ENCODE measurements at places on chromosomes 6 and 20. TPM values are rescaled to one million over a fixed set of nuclear protein-coding genes. Genes with fewer than 3 reads are reported as not detected.

Gene TMC2
- not detected for total RNA-seq

Gene MTFR2
- 0.32 TPM for total RNA-seq

DNA sequence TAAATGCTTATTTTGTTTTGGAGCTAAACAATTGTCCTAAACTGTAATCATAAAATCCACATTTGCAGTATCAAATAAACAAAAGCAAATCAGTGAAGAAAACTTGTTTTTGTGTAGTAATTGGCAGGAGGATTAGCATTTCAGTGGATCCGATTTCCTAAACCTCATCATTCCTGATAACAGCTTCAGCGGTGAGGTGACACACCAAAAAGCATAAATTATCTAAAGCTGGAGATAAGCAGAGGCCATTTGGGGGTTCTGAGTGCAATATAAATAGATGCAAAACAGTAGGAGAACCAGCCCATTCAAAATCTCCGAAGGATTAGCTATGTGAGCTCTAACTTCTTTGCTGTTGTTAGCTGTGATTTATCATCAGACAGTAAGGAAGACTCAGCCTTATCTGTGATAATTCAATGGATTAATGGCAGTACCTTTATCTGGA, 235.8 kb downstream of the EPHA7 start:
- no peaks in the 10 kb centered on the region for H3K36me3 ChIP-seq
- no peak overlapping the region for H3K4me3 ChIP-seq
- H3K27me3 ChIP-seq, result no peaks in the 10 kb centered on the region

DNA sequence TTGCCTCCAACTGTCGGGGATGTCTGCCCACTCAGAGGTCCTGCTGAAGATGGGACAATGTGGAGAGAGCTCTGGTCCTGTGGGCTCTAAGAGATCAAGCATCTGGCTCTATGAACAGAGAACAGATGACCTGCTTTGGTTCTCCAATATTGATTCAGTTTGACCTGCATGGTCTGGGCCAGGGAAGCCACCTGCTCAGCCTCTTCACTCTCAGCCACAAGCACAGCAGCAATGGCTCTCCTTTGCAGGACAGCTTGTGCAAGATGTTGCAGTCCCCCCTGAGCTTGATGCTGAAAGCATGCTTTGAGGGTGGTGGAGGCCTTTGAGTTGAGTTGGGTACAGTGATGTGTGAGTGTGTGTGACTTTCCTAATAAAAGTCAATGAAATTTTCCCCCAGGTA, 18.6 kb upstream of the MCM3 start:
- H3K27me3 ChIP-seq, result no peaks in the 10 kb centered on the region
- no peaks in the 10 kb centered on the region for H3K4me1 ChIP-seq
- H3K27ac ChIP-seq, result no peak overlapping the region

Gene ADGRF1
- not detected for total RNA-seq

DNA sequence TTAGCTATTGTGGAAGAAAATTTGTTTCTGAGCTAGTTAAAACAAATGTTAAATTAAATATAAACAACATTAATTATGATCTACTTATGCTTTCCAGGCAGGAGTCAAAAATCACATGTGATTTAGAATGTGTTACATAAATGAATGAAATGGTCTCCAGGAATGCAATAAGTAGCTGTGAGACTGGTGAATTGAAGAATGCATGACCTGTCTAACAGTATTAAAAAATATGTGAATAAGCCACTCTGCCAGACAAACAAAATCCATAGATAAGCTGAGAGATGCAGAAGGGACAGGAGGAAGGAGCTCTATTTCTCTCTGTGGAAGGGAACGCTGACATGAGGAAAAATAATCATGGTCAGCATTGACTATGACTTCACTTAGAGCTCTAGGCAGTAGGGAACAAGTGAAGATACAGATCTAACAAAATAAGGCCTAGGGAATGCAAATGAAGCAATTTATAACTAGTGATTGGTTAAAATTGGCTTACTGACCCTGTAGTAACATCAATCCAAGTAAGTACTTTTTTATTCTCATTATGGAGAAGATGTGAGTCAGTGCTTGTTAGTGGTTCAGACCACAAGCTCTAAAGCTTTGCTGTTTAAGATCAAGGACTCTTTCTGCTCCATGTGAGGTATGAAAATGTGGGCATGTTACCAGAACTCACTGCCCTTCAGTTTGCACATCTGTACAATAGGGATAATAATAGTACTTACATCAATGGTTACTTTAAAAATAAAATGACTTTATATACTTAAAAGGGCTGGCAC, 432.6 kb downstream of the MMUT start:
- H3K4me1 ChIP-seq, result no peaks in the 10 kb centered on the region
- no peak overlapping the region for H3K4me3 ChIP-seq
- no peaks in the 10 kb centered on the region for H3K27me3 ChIP-seq
- no peak for DNase-seq
- no peaks in the 10 kb centered on the region for H3K36me3 ChIP-seq
- H3K27ac ChIP-seq, result no peak overlapping the region

DNA sequence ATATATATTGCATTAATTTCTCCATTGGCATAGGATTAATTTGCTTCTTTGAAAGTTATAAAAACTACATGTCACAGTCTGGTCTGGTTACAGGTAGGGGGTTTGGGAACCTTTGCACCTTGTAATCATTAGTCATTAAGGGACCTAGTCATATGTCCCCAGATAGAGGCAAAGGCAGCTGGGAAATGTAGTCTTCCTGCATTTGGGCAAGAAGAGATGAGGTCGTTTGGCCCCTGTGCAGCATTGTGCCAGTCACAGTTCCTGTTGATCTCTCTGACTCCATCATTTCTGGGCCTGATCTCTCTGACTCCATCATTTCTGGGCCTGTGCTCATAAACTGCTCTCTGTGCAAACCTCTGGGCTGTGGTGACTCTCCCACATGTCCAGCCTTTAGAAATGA, 73.2 kb downstream of the BCKDHB start:
- H3K27me3 ChIP-seq, result no peaks in the 10 kb centered on the region
- H3K36me3 ChIP-seq, result no peaks in the 10 kb centered on the region
- H3K4me3 ChIP-seq, result no peak overlapping the region
- no peaks in the 10 kb centered on the region for H3K4me1 ChIP-seq
- no peak overlapping the region for H3K27ac ChIP-seq
- no peak for DNase-seq

DNA sequence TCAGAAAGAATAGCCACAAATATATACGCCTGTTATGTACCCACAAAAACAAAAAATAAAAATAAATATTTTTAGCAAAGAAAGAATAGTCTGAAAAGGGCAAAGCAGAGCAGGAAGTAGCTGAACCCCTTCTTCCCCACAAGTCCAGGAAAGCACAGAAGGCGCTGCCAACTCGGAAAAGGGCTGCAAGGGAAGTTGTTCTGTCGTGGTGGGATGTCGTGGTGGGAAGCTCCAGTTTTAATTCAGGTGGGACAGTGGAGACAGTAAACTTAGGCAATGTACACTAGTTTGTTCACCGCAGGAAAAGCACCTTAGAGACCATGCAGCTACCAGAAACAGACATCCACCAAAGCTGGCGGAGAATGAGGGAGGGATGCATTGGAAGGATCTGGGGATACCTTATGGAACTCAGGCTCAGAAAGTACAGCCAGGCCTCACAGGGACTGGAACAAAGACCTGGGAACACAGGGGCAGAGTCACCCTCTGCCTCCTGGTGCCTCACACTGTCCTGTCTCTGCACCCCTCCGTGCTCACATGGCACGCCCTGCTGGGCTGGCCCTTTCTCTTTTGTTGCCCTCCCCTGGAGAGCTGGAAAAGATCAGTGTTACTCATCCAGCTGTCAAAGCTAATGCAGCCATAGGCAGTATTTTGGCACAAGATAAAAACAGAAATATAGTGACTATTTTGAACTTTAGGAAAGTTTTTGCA, 3.3 kb upstream of the APMAP start:
- H3K27me3 ChIP-seq, result no peaks in the 10 kb centered on the region
- H3K4me1 ChIP-seq, result no peaks in the 10 kb centered on the region
- no peak overlapping the region for H3K4me3 ChIP-seq
- H3K36me3 ChIP-seq, result no peaks in the 10 kb centered on the region
- DNase-seq, result no peak

Gene OXT
- total RNA-seq, result not detected

GRCh38 chr6:134161041-134161440, 108.6 kb upstream of the SLC2A12 start:
- H3K27ac ChIP-seq, result no peak overlapping the region
- H3K4me1 ChIP-seq, result no peaks in the 10 kb centered on the region
- H3K27me3 ChIP-seq, result no peaks in the 10 kb centered on the region
- H3K4me3 ChIP-seq, result no peak overlapping the region
- no peaks in the 10 kb centered on the region for H3K36me3 ChIP-seq

GRCh38 chr6:110491644-110492317, 15.4 kb upstream of the SLC22A16 start:
- no peaks in the 10 kb centered on the region for H3K4me1 ChIP-seq
- H3K36me3 ChIP-seq, result no peaks in the 10 kb centered on the region

Data from adrenal gland (tissue), 19 donors.